ENCODE measurements at places on chromosomes 4 and X. TPM values are rescaled to one million over a fixed set of nuclear protein-coding genes. Genes with fewer than 3 reads are reported as not detected.

The CLCN4 gene
- polyA plus RNA-seq, result 2.9 TPM

The HTN1 gene
- polyA plus RNA-seq, result not detected

The PWWP3B gene
- not detected for polyA plus RNA-seq

The ELOVL6 gene
- 20.8 TPM for polyA plus RNA-seq

The CNGA1 gene
- polyA plus RNA-seq, result not detected

The KCNIP4 gene
- not detected for polyA plus RNA-seq

DNA sequence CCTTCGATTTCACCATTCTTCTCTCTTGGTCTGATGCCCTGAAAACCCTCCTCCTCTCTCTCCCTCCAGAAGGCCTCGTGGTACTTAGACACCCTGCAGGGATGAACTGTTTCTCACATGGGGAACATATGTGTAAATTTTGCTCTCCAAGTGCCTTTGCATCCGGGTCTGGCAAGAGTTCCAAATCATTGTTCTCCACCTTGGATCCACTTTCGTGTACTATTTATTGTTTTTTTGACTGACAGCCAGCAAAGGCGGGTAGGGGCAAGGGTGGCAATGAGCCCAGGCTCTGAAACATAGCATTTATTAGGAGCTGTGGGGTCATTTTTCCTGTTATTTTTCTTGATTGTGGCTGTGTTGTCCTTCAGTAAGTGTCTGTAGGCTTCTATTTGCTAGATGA is 81.7 kb downstream of the RTL5 start:
- DNase-seq, result no peak

DNA sequence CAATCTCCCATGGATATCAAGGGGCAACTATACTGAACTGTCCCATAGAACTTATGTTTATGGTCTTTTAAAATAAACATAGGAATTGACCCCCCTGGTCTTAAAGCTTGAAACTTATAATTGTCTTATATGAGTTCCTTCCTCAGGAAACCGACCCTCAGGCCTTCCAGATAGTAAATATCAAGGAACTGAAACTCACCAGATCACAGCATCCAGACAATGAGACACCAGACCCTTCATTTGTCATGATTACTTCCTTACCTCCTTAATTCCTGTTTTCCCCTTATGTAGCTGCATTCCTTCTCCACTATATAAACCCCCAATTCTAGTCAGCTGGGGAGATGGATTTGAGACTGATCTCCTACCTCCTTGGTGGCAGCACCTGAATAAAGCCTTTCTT is 94.8 kb upstream of the GRPR start:
- DNase-seq, result no peak

DNA sequence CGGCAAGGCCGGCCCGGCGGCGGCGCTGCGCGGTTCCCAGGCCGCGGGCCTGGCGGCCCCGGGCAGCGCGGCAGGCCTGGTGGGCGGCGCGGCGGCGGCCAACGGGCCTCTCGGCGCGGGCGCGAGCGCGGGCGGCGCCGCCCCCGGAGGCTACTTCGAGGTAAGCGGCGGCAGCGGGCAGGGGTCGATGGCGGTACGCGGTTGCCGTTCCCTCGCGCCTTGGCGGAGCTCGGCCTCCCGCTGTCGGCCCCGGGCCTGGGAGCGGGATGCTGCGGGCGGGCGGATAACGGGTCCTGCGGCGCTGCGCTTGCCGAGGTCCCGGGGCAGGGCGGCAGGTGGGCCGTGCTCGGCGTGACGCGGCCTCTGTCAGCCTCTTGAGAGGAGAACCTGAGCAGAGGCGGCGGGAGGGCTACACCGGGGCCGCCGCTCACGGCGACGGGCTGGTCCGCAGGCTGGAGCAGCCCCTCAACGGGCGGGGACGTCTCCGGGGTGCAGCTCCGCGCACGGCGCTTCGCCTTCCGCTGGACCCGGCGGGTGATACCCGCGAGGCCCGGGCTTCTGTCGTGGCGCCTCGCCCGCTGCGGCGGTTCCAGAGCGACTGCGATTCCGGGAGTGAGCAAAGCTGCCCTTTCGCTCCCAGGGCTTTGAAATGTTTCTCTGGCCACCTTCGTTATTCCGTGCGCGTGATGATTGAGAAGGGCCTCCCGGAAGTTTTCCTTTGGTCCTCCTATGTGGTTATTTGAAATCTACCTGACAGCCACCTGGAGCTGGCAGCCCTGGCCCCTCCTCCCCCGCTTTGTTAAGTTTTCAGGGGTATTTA is 774 bp downstream of the FAM193A start:
- no peak for DNase-seq

DNA sequence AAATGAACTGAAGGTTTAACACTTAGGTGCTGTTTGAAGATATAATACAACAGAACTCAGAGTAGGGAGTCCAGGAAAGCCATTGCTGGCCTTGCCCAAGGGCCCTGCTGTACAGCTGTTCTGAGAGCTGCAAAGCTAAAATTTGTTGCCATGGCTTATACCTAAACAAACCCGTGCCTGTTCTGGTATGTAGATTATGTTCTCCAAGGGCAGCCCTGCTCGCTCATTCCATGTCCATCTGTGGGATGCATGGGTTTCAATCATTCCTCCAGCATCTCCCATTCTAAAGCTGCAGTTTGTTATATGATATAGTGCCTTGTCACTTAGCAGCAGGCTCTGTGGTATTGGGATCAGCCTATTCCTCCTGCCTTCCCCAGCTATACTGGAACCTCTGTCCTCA is 80.8 kb upstream of the BMPR1B start:
- DNase-seq, result no peak

DNA sequence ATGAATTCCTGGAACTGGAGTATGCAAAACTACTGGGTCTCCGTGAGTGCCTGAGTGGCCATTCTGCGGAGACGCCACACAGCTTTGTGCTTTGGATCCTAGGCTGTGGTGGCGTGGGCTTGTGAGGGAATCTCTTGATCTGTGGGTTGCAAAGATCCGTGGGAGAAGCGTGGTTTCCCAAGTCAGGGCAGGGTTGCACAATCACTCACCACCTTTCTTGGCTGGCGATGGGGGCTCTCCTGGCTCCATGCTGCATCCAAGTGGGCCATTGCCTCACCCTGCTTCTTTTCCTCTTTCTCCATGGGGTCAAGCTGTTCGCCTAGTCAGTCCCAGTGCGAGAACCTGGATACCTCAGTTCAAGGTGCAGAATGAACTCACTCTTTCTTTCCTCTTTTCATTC is 62.5 kb downstream of the SLAIN2 start:
- no peak for DNase-seq

- DNase-seq, result no peak
Measured at GRCh38 chr4:172515266-172515879, 653.2 kb upstream of the GALNT7 start.

DNA sequence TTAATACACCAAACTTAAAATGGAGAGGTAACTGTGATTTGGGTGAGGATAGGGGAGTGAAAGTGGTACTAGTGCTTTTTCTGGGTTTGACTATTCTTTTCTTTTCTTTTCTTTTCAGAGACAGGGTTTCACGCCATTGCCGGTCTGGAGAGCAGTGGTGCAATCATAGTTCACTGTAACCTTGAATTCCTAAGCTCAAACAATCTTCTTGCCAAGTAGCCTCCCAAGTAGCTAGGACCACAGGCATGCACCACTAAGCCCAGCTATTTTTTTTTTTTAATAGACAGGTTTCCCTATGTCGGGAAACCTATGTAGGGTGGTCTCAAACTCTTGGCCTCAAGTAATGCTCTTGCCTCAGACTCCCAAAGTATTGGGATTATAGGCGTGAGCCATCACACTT is 3.0 kb upstream of the ARMCX4 start:
- no peak for DNase-seq

GRCh38 chr4:172055498-172055897 is 242.3 kb downstream of the GALNTL6 start:
- no peak for DNase-seq

DNA sequence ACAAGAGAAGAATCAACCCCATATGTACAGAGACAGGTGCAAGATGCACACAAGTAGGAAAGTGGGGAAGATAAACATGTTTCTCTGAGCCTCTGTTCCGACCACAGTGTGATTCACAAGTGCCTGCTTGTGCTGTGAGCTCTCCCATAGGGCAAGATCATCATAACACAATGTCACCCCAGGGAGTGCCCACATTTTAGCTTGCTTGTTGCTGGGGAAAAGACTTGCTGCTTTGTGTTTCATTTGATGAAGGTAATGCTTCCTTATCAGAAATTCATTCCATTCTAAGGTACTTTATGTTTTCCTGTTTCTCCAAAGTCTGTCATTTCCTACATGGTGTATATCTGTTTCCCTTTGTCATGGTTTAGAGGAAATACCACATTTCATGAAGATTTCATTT is 304.5 kb upstream of the DIPK2B start:
- DNase-seq, result no peak

Measured in A549 (cell line).